CD4-positive, alpha-beta T cell treated with Interleukin-2 at 100 ng/mL for 4 hours (primary cell): ENCODE measurements at places on chromosomes 7 and 10.
A peak's percentile ranks its signal among the peaks of the same experiment; 100 is the strongest.

GRCh38 chr7:108147031-108147563, 16.9 kb upstream of the LAMB4 start:
- no peak for DNase-seq

DNA sequence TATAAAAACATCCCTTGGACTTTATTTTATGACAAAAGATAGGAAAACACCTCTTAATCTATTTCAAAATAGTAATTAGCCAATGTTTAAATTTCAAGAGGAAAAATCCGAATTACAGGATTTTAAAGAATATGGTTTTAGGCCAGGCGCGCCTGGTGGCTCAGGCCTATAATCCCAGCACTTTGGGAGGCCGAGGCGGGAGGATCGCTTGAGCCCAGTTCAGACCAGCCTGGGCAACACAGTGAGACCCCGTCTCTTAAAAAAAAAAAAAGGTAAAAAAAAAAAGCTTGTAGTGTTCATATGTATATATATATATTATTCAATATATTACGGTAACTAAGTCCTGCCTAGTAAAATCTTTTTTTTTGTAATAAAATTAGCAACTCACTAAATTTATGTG, 1.4 kb downstream of the BNIP3 start:
- no peak for DNase-seq

- no peak for DNase-seq
Observed at GRCh38 chr10:109746861-109747260, 176.4 kb downstream of the XPNPEP1 start.

- no peak for DNase-seq
Observed at GRCh38 chr7:69002416-69002815, 595.9 kb upstream of the AUTS2 start.

DNA sequence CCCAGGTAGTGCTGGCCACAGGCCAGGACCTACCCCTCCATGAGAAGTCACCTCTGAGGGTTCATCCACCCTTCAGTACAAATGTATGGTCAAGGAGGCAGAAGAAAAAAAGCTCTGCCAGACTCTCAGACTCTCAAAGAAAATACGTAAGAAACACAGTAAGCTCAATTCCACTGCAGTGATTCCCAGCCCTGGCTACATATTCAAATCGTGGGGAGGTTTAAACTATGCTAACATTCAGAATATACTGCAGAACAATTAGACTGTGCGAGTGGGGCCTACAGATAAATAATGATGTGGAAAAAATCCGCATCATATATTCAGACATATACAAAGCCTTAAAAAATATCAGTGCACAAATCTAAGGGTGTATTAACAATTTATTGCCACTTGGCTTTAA, 162.6 kb downstream of the ATE1 start:
- DNase-seq = no peak

DNA sequence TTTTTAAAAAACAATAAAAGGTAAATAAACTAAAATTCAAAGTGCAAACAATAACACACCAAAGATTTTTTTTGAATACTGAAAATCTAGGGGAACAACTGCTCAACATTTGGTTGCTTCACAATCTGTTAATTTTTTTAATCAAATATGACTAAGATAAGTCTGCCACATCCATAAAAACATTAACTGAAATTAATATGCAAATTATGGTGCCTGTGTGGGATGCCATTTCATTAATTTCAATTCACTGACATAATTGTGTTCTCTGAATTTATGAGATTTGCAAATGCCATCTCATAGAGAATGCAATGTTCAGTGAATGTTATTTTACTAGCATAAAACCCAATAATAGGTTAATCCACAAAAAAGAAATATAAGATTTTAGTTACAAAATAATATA, 233.8 kb downstream of the LRRN3 start:
- DNase-seq = no peak

DNA sequence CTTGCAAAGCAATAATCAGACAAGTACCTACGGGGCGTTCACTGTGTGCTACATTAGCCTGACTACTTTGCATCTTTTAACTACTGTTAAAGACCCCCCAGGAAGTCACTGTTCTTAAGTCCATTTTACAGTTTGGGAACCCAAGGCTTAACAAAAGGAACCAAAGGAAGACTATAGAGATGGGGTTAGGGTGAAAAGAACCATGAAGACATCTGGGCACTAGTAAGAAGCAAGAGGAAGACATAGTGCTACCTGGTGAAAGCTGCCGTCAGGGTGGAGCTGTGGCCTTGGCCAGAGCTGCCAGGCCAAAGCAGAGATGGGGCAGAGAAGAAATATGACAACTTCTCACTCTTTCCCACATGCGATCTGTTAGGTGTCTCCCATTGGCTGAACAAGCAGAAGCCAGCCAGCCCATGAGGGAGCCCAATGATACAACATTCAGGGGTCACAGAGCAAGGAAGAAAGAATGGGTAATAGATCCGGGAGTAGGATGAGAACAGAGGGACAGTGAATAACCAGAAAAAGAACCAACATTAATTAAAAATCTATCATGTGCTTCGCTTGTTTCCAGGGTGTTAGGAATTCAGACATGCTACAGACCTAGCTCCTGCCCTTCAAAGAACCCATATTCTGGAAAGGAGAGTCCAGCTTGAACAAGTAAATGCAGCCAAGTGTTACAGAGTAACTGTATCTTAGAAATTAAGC, 85.4 kb downstream of the ARID5B start:
- no peak for DNase-seq

DNA sequence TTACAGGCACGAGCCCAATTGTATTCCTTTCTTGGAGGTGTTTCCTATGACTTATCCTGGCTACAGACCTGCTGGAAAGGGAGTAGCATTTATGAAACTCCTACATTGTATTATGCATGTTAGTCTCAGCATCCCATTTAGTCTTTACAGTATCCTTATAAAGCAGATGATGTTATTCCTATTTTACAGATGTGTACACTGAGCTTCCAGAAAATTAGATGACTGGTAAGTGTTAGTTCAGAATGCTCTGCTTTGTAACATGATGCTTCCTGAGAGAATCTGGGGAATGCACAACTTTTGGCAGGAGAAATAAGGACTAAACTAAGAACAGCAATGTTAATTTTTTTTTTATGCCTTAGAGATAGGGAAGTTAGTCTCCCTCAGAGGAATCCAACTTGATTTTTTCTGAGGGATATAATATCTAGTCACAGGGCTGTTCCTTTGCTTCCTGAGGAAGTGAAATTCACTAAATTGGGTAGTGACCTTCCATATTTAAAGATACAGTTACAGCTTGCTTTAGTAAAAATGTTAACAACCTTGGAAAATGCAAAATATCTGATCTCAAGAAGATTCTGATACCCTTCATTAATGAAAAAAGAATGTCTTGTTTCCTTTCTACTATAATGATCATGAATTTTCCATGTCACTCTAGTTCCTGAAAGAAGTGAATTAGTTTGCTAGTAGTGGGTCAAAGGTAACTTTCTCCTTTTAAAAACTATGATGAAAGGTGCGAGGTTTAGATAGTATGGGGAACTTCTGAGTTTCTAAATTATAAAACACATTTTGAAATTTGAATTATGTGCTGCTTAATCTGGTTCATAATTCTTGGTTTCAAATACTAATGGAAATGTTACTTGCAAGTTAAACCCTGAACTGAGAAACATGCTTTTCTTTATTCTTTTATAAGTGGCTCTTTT, 194.0 kb upstream of the PRPS1L1 start:
- DNase-seq = no peak

- no peak for DNase-seq
Observed at GRCh38 chr10:105827133-105827532, 1186.0 kb downstream of the SORCS3 start.

GRCh38 chr10:59361663-59362143, 646 bp downstream of the FAM13C start:
- no peak for DNase-seq

- DNase-seq = no peak
Observed at GRCh38 chr7:45911311-45911710, 9.8 kb downstream of the IGFBP3 start.

- DNase-seq = no peak
Observed at GRCh38 chr7:140506788-140507464, 27.6 kb upstream of the MKRN1 start.

DNA sequence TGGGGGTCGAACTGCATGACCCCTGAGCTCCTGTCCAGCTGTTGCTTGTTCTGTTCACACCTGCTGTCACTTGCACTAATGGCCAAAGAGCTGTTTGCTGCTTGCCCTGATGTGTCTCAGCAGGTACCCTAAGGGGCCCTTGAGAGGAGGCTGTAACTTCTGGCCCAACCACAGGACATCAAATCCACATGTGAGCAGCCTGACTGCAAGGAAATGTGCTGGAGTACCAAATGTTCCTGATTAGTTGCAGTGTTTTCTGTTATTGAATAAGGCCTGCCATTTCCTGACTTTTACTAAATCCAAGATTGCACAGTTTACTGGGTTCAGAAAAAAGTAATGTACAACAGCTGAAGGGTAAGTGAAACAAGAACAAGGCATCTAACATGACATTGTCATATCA, 91.7 kb upstream of the IL6 start:
- no peak for DNase-seq

GRCh38 chr10:110885932-110886674, 14.4 kb downstream of the PDCD4 start:
- peak; percentile 38 for DNase-seq
